SW 1271 (cell line): ENCODE measurements at places on chromosomes 7 and 10.

- no peak for DNase-seq
These were observed 167.0 kb downstream of the SFMBT2 start for GRCh38 chr10:7243873-7244272.

GRCh38 chr7:95246831-95247370 lies 77.4 kb downstream of the PON1 start:
- peak; percentile 12 for DNase-seq

DNA sequence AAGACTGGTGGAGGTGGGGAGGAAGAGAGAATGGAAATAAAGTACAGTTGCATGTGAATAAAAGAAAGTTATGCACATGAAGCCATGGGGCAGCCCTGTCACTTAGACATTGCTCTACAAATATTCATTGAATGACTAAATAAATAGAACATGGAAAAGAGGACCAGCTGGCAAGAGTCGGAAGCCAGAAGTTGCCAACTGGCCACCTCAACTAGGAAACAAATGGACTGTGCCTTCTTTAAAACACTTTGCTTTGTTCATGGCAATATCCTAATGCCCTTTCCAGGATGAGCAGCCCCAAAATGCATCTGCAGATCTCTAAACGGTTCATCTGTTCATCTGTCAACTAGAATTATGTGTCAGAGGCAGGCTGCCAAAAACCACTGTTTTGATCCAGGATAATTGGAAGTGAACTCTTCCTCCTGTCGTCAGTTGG lies 157.3 kb downstream of the NOC3L start:
- DNase-seq: no peak

GRCh38 chr7:79452495-79453265 lies 787 bp downstream of the MAGI2 start:
- DNase-seq: no peak

- no peak for DNase-seq
These were observed 118.3 kb upstream of the THSD7A start for GRCh38 chr7:11950281-11950680.

GRCh38 chr7:35463176-35463700 lies 209.3 kb upstream of the TBX20 start:
- DNase-seq: no peak

DNA sequence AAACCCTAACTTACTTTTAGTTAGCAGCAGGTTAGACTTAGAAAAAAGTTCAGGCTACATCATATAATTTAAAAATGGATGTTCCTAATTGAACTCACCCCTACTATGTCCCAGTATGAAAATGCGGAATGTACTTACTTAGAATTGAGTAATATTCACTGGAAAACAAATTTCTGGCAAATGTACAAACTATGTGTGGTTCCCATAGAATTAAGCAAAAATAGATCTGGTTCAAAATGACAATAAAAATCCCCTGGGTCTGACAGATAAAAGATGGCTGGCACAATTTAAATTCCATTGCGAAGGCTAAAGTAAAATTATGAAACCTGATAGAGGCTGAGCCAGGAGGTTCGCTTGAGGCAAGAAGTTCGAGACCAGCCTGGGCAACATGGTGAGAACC lies 42.4 kb upstream of the PRKAR2B start:
- no peak for DNase-seq

DNA sequence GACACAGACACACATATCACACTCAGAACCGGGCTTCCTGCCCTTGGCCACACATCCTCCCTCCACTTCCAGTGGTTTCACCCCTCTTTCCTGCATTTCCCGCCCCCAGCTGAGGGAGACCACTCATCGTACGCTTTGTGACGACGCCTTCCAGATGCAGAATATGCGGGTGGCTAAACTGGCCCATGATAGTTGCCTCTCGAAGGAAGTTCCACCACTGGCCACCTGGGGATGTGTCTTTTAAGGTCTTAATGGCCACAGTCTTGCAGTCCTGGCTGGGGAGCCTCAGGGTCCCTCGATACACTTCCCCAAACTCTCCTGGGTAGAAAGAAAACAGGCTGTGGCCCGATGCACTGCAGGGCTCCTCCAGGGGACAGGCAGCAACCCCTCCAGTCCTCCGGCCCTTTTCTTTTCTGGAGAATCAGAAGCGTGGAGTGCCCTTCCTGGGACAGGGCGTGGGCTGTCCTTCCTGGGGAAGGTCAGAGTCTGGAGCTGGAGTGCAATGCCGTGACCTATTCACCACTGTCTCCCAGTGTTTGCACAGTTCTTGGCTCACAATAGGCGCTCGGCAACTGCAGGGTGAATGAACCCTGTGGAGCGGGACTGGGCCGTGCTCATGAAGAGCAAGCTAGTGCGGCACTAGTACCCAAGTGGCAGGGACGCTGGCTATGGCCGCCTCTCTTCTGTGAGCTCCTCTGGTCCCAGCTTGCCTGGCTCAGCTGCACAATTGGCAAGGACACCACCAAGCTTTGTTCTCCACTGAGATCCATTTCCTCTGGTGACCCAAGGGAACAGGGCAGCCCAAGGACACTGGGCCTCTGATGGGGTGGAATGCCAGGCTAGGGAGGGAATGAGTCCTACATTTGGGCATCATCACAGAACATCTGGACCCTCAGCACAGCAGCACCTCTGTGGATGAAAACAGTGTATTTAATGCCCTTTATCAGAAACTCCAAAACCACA lies 13.2 kb downstream of the EPHA1 start:
- no peak for DNase-seq

DNA sequence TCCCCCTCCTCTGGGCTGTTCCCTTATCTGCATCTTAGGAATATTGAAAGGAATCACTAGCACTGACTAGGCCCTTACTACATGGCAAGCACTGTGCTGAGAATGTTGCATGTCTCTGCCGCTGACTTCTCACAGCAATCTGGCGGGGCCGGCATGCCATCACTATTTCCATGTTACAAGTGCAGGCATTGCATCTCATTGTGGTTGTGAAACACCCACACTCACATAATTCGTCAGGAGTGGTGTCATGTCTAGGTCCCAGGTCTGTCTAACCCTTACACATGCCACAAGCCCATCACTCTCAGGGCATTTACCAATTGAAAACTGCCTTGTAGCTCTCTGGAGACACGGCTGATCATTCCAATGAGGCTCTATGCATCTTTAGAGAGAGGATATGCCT lies 8.5 kb upstream of the IL2RA start:
- DNase-seq: no peak

GRCh38 chr10:43809211-43809930 lies 160.7 kb upstream of the ZNF32 start:
- DNase-seq: no peak

DNA sequence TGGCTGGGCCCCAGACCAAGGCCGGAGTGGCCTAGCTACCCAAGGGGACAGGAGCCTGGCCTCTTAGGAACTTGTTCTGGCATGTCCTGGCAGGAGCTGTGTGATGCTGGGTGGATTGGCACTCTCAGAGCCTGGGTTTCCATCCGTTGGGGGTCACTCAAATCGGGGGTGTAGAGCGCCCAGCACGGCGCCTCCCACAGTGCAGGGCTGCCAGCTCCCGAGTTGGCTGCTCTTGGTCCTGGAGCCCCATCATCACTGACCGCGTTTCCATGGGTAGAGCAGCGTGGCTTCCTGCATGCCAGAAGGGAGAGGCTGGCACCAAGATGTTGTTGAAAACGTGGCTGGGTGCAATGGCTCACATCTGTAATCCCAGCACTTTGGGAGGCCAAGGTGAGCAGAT lies 70.3 kb downstream of the UNCX start:
- DNase-seq: no peak

GRCh38 chr10:75782463-75783248 lies 351.2 kb downstream of the LRMDA start:
- DNase-seq: no peak
